Tibial nerve (tissue), 4 donors: ENCODE measurements at places on chromosomes 11 and 22. TPM values are rescaled to one million over a fixed set of nuclear protein-coding genes. Genes with fewer than 3 reads are reported as not detected.

Gene RIMBP3C
- 0.59 TPM for total RNA-seq

Gene IL17REL
- total RNA-seq, result not detected

Gene TRIM48
- not detected for total RNA-seq

DNA sequence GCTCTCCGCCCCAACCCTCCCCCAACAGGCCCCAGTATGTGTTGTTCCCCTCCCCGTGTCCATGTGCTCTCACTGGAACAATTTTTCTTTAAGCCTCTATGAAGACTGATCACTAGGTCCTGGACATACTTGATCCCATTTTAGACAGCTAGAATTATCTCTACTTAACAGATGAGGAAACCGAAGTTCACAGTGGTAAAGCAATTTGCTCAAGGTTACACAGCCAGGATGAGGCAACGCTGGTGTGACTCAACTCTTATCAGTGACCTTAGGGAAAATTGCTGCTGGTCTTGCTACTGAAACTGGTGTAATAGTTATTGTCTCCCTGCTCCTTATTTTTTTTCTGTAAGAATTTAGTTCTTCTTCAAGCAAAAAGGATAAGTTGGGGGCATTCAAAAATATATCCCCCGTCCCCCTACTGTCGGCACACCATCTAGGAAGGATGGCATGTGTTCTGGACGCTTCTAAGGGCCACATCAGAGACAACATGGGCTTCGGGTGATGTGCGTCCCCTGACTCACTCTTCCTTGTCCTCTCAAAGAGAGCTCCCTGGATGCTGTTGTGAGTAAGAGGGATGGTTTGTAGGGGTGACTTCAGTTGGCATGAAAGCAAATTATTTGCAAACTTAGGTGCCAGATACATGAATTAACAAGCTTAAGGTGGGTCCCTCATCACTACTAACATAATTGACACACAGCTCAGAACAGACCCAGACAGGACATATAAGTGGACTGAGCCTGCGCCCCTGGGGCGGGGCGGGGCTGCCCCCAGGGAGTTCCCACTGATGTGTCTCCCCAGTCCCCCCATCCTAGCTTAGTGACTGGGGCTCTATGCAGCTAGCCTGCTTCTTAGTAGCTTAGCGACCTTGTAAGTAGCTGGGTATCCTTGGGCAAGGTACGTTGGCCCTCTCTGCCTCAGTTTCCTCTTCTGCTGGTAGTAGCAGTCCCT, 23.6 kb upstream of the ALX4 start:
- DNase-seq, result no peak

DNA sequence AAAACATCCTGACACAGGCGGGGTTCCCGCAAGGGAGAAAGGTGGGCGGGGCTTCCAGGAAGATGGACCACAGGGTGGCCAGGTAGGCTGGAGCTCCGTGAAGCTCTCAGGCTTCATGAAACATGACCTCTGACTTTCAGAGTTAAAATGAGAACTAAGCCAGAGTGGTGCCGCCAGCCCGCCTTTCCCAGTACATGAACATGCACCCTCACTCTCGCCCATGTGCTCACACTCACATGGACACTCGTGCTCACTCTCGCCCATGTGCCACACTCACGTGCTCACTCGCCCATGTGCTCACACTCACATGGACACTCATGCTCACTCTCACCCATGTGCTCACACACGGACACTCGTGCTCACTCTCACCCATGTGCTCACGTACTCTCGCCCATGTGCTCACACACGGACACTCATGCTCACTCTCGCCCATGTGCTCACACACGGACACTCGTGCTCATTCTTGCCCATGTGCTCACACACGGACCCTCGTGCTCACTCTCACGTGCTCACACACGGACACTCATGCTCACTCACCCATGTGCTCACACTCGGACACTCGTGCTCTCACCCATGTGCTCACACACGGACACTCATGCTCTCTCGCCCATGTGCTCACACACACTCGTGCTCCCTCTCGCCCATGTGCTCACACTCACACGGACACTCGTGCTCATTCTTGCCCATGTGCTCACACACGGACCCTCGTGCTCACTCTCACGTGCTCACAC, 10.0 kb downstream of the RNH1 start:
- no peak for DNase-seq

GRCh38 chr11:73498343-73498742, 99.6 kb downstream of the FAM168A start:
- DNase-seq, result no peak

DNA sequence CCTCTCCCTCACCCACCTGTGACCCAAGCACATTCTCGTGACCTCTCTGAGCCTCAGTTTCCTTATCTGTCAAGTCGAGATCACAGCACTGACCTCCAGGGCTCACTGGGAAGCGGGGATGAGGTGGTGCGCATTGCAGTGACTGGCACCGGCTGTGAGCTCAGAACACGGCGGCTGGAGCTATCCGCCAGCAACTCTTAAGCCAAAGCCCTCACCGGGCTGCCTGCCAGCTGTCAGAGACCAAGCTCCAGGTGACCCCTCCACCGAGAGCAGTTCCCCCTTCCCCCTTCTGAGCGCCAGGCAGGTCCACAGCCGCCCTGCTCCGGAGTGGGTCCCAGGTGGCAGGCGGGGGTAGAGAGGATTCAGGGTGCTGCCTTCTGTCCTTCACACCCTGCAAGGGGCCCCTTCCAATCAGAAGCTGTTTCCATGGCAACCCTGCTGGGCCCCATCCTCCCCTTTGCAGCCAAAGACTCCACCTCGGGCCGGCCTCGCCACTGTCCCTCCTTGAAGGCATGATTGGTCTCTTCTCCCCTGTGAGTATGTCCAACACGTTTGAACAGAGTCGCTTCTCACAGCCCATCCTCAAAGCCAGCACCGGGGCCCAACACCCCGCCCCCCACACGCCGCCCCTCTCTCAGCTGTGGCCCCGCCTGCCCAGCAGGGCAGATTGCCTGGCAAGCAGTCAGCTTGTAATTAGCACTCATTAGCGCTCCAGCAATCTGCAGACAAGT, 98.7 kb downstream of the WNT7B start:
- DNase-seq, result no peak

- no peak for DNase-seq
These were observed 14.4 kb upstream of the SORL1 start for GRCh38 chr11:121437686-121438078.

DNA sequence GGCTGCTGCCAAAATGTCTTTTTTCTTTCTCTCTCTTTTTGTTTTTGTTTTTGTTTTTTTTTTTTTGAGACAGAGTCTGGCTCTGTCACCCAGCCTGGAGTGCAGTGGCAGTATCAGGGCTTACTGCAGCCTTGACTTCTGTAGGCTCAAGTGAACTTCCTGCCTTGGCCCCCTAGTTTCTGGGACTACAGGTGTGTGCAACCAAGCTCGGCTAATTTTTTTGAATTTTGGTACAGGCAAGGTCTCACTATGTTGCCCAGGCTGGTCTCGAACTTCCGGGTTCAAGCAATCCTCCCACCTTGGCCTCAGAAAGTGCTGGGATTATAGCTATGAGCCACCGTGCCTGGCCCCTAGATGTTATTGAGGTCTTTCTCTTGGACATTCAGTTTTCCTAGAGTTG, 2.2 kb upstream of the DDX10 start:
- DNase-seq, result no peak

DNA sequence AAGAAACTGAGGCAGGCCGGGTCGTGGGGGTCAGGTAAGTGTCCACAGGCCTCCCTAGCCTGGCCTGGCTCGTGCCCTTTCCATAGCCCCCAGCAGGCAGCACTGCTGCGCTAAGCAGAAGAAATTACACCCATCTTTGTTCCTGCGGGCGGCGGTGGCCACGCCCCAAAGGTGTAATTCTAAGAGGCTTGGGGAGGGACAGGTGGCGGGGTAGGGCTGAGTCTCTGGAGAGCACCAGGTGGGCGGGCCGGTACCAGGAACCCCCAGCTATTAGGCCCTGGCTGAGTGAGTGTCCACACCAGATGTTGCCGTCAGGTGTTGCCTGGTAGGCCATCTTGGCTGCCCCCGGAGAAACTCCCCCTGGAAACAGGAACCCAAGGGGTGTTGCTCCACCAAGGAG, 12.3 kb upstream of the ARAP1 start:
- DNase-seq, result no peak

GRCh38 chr11:123351375-123351774, 78.7 kb upstream of the GRAMD1B start:
- no peak for DNase-seq

DNA sequence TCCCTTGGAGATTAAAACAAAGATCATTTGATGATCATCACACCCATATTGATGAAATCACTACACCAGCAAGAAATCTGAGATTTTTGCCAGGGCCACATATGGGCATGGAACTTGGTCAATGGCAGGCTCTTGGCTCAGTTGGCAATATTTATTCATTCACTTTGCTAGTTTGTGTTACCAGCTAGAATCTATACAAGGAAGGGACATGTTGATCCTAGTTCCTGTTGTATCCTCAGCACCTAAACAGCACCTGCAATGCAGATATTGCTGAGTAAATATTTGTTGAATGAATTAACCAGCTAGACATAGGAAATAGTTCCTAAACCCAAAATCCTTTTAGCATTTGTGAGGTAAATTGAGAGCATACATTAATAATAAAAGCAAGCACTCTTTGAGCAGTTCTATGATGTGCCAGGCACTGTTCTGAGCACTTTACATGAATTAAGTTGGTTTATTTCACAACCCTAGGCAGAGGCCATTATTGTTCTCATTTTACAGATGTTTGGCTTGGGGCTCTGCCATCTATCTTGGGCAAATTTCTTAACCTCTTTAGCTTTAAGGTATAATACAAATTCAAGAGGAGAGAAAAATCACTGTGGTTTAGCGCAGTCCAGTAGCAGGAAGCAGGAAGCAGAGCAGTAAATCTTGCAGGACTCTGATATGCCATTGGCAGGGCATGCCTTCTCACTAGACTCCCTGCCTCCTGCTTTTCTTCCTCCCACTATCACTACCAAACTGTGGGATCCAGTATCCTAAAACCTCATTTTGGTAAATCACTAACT, 1.6 kb downstream of the TRIM68 start:
- DNase-seq, result no peak

GRCh38 chr11:818396-819128, at the start of gene PNPLA2:
Gene PNPLA2 (plus strand): TSS chr11:818914. CDS start chr11:819719, 805 bp downstream.
- no peak for DNase-seq

GRCh38 chr22:47014636-47015345, 252.3 kb downstream of the TBC1D22A start:
- no peak for DNase-seq
